MCF 10A (cell line): ENCODE measurements at places on chromosomes 5 and 9.
A peak's percentile ranks its signal among the peaks of the same experiment; 100 is the strongest.

- peak; percentile 1 for DNase-seq
These were observed 753.9 kb upstream of the DMAC1 start for GRCh38 chr9:8553444-8553843.

- DNase-seq, result no peak
These were observed 24.5 kb upstream of the APC start for GRCh38 chr5:112713206-112713605.

- peak; percentile 17 for DNase-seq
These were observed 339.5 kb upstream of the ZNF608 start for GRCh38 chr5:125085797-125086505.

GRCh38 chr9:82036086-82036485 lies 47.5 kb downstream of the SPATA31D1 start:
- no peak for DNase-seq

GRCh38 chr5:170636206-170636605 lies 132.4 kb downstream of the KCNIP1 start:
- no peak for DNase-seq

- DNase-seq, result peak; percentile 4
These were observed 614.1 kb upstream of the CDH9 start for GRCh38 chr5:27652505-27652904.

DNA sequence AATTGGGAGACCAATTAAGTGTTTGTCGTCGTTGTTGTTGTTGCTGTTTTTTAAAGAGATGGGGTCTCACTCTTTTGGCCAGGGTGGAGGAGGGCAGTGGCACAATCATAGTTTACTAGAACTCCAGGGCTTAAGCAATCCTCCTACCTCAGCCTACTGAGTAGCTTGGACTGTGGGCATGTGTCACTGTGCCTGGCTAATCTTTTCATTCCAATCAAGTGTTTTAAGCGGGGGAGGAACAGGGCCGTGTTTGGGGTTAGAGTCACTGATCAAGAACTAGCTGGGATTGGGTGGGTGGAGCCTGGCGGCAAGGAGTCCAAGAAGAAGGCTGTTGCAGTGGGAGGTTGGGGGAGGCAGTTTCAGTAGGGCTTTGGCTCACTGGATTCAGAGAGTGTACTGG lies 13.8 kb downstream of the SNX30 start:
- DNase-seq, result no peak
